Hematopoietic multipotent progenitor cell treated with erythropoietin and hydrocortisone succinate and interleukin-3 and kit ligand, for 17 days (in vitro differentiated cells): ENCODE measurements at places on chromosomes 1 and 21.

- DNase-seq, result no peak
Observed at GRCh38 chr1:30475201-30475600, 248.2 kb downstream of the MATN1 start.

DNA sequence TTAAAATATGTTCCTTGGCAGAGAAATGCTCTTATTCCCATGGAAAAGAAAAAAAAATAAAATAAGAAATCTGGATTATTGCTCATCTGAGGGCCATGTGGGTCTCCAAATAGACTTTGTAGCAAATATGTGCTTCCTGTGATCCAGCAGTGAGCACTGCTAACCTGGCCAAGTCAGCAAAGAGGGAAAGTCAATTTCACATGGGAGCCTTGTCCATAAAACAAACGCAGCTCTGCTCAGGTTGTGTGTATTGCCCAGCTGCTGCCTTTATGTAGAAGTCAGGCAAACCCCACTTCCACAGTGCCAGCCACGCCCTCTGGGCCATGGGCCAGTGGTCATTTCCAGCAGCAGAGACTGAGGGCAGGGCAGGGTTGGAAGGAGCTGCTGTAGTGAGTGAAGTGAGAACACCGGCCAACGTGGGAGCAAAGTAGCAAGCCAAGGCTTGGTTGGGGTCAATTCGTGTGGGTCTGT lies 174.3 kb downstream of the LYPLAL1 start:
- DNase-seq, result no peak

DNA sequence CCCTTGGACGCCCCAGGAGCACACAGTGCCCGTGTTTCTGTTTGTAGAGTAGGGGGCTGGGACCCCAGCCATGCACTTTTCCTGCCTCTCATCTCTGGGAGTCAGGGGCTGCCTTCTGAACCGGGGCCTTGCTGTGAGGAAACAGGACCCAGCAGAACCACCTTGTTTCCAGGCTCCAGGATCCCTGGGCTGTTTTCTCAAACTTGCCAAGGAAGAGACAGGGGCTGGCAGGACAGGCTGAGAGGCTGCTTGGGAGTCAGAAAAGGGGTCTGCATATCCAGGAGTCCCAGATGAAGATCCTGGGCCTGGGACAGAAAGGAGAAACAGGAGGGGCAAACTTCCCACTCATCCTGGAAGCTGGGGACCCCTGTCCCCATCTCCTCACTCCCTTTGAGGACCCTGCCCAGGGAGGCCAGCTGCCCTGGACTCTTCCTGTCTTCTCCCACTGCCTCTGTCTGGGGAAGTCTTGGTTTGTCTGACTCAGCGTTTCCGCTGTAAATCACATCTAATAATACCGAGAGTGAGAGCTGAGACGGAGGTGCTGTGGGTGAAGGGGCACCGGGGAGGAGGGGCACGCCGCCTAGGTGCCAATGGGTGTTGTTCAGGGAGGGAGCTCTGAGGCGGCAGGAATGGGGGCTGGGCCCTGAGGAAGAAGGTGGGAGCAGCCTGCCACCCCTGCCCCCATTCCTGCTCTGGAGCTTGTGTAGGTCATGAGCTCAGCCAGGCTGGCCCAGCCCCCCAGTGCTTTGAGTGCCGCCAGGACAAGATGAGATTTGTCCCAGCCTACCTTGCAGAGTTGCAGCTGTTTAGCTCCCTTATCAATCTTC lies 16.7 kb downstream of the POU3F1 start:
- DNase-seq, result no peak

DNA sequence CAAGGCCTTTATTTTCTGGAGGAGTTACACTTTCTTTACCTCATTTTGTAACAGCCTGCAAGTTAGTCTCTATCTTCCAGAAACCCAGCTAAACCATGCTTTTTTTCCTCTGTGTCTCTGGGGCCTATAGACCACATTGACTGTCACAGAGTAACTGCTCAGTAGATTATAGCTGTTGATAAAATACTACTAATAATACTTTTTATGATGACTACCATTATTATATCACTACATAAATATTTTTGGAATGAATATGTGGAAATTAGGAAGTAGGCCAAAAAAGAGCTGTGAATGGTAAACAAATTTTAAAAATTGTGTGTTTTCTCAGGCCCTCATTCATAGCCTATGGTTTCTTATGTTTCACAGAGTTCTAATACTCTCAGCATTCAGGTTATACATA lies 233.1 kb upstream of the USP24 start:
- no peak for DNase-seq

DNA sequence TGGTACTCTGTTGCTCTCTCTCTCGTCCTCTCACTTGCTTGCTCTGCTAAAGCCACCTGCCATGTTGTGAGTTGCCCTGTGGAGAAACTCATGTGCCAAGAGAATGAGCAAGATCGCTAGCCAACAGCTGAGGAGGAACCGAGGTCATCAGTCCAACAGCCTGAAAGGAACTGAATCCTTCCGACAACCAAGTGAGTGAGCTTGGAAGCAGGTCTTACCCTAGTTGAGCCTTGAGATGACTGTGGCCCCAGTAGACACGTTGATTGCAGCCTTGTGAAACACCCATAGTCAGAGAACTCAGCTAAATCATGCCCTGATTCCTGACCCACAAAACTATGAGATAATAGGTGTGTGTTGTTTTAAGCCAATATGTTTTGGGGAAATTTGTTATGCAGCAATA lies 48.1 kb upstream of the BACH1 start:
- DNase-seq, result no peak

DNA sequence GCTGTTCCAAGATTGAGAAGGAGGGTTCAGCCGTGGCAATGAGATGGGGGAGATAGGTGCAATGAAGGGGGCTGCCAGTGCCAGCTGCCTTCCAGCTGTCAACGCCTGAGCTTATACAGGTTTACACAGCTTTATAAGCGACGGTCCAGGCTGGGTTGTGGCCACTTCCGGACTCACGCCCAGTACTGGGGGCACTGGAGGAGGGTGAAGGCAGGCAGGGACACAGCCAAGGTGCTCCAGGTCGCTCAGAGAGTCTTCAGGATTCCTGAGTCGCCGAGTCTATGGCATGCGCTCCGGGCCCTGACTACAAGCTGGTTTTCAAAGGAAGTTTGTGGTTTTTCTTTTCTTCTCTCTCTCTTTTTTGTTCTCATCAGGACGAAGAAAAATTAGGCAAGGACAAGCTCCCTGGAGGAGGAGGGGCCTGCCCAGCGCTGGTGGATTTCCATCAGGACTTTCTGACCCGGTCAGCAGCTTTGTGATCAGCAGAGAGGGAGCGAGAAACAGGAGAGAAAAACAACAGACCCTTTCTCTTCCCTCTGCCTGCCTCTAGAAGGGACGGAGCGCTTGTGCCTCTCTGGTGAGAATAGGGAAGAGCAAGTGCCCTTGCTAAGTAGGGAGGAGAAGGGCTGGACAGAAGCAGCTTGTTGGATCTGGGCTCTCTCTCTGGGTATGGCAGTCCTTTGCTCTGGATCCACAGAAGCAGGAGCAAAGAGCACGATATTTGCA lies at the start of gene MINDY1:
Gene MINDY1 (minus strand): TSS at position 576 of the 726 bp plus-strand sequence. CDS start 4,285 bp downstream, outside the sequence.
- peak; percentile 84 for DNase-seq

- no peak for DNase-seq
Observed at GRCh38 chr1:234731569-234732085, 121.6 kb upstream of the IRF2BP2 start.

DNA sequence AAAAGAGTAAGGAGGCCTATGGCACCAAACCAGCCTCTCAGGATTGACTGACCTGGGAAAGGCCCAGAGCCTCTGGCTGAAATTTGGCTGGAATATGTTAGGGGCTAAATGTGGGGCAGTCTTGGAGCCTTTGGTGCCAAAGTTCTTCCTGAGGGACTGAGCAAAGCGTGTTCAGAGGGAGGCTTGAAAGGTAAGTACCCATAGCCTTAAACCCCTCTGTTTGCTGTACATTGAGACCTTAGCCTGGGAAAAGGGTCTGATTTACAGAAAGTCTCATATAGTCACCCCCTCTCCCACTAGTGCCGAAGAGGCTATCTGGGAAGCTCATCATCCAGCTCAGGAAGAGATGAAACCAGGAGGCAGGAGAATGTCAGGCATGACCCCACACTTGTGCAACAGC lies at the start of gene LCE4A:
Gene LCE4A (plus strand): TSS at position 301 of the 400 bp plus-strand sequence. CDS start 916 bp downstream, outside the sequence.
- no peak for DNase-seq

GRCh38 chr1:218783131-218783530 lies 390.5 kb upstream of the LYPLAL1 start:
- no peak for DNase-seq

- no peak for DNase-seq
Observed at GRCh38 chr1:83912876-83913275, 86.1 kb downstream of the TTLL7 start.
